ENCODE measurements at places on chromosomes 7 and 10.
A peak's percentile ranks its signal among the peaks of the same experiment; 100 is the strongest.

GRCh38 chr7:127792528-127793342 is 140.7 kb downstream of the SND1 start:
- DNase-seq, result no peak

DNA sequence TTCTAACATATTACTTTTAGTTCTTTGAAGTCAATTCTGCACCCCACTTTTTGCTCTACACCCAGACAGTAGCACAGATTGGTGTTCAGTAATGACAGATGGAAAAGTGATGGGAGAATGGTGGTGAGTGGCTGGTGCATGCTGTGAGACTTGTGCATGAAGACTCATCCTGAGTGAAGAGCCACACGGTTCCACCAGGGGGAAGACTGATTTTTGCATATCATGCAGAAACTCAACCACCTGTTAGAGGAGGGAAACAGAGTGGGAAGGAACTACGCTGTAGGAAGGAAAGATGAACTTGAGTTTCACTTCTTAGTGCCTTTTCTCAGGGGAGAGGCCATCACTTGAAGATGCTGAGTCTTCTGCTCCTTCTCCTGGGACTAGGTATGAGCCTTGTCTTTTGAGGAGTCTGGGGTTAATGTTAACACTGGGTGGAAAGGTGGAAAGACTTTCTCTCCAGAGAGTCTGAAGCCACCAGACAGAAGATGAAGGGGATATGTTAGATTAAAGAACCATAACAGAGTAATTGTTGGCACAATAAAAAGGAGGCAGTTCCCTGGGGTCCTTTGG is 9.3 kb upstream of the PRSS1 start:
- DNase-seq, result no peak

DNA sequence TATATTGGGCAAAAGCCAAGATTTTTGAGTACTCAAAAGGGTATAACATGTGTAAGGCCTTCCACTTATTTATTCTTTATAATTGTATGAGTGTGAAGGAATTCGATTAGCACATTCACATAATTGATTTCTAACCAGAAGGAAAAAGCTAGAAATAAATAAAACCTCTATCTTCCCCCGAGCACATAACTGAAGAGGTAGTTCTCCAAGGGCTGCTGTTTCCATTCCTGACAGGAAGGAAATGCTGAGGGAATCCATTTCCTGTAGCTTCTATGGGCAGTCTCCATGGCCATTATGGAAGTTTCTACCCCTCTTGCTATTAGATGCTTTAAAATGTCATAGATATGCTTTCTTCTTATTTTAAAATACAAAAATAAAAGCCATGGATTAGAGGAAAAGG is 70.5 kb upstream of the ABCB5 start:
- DNase-seq, result no peak

GRCh38 chr7:25399000-25399750 is 170.9 kb upstream of the NPVF start:
- no peak for DNase-seq

- DNase-seq, result no peak
Observed at GRCh38 chr10:77159538-77160110, 478.0 kb downstream of the KCNMA1 start.

GRCh38 chr7:147646568-147646967 is 944.0 kb upstream of the C7orf33 start:
- DNase-seq, result no peak

DNA sequence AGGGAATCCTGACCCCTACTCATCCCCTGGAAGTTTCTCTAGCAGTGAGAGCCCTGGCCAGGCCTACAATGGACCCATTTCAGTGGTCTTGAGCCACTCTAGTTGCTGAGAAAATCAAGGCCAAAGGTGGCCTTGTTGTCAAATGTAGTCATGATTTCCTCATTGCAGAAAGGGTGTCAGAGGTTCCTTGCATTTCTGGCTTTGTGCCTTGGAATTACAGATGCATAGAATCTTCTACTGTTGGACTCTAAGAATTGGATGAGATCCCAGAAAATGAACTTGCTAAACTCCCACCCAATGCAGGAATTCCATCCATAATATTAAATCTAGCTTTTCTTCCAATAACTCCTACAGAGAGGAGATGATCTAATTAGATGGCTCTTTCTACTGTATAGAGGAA is 12.2 kb downstream of the CPA2 start:
- no peak for DNase-seq

DNA sequence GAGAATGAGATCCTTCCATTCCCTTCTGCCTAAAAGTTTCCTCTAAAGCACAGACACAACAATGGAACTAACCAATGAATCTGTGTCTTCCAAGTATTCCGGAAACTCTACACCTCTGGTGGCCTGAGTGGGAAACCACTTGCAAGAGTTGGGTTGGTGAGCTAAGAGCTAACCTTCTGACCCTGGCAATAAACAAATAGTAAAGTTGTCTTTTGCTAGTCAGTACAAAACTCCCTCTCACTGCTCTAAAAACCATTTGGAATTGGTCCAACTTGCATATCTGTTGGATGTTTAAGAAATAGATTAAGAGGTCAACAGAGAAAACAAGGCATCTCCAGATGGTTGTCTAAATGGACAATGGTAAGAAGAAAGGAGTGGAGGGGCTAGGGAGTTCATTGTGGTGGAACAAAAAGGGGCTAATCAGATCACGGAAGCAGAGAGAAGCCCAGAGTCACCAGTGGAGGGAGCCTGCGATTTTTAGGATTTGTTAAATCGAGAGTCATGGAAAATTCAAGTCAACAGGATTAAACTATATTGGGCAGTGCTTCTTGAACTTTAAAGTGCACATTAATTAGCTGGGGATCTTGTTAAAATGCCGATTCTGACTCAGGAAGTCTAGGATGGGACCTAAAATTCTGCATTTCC is 192.3 kb downstream of the EVX1 start:
- DNase-seq, result no peak

DNA sequence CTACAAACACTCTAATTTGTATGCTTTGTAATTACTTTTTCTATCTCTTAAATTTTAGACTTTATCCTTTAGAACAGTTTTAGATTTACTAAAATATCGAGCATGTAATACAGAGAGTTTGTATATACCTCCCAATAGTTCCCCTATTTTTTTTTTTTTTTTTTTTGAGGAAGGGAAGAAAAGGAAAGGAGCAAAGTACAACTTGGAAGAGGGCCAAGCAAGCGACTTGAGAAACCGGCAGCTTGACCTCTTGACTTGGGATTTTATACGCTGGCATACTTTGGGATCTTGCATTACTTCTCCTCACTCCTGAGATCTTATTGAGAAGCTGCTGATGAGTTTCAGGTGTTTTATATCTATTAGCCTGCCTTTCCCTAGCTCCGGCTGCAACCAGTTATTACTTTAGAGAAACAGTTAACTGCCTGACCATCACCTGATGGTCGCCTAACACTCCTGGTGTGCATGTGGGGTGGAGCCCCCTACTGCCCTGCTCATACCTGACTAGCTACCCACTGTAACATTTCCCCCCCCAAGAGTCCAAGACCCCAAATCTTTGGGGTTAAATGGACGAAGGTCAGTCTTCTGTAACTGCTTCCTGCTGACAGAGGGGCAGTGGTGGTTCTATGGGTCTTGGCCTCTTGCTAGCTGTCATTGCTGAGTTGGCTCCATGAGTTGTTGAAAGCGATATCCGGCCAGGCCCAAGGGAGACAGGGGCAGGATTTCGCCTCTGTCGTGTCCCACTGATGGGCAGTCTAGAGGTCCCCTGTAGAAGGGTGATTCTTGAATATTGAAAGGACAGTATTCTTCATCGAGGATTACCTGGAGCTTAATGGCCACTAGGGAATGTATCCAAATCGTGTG is 28.5 kb downstream of the MKLN1 start:
- DNase-seq, result no peak

GRCh38 chr10:96695975-96696634 is 24.2 kb downstream of the PIK3AP1 start:
- DNase-seq, result no peak

GRCh38 chr7:107090457-107090856 is 46.0 kb downstream of the PRKAR2B start:
- no peak for DNase-seq

GRCh38 chr10:119313644-119314043 is 106.3 kb downstream of the GRK5 start:
- DNase-seq, result no peak

GRCh38 chr7:136657482-136657921 is 210.9 kb upstream of the CHRM2 start:
- DNase-seq, result no peak

- DNase-seq, result no peak
Observed at GRCh38 chr7:101248276-101248675, 3.4 kb upstream of the FIS1 start.

DNA sequence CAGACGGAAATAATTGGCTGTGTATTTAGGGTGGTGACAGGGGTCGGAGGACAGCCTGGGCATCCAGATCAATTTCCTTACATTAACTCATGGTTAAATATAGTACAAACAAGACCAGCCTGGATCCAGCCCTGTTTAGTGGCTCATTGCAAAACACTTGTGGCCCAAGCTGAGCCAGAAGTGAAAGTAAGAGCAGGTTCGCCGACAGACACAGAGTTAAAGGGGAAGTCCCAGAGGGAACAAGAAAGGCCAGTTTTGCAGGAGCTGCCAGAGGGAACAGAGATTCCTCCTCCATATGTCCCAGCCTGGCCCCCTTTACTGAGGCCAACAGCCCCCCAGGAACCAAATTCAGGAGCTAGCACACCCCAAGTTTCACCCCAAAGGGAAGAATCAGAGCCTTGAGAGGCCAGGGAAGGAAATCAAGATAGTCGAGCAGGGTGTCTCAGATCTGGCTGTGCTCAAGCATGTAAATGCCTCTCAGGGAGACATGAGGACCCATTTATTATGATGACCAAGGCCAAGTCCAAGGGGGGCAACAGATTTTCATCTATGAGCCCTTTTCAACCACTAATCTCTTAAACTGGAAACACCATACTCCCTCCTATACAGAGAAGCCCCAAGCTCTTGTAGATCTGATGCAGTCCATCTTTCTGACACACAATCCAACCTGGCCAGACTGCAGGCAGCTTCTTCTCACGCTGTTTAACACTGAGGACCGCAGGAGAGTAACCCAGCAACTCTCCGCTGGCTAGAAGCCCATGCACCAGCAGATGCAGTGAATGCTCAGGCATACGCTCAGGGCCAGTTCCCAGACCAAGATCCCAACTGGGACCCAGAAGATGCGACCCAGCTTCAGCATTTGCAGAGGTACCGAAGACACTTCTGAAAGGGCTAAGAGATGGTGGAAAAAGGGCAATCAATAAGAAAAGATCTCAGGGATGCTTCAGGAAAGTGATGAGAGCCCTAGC is 15.9 kb upstream of the ADCK2 start:
- peak; percentile 74 for DNase-seq

GRCh38 chr7:30604901-30605300 is 10.2 kb downstream of the GARS1 start:
- no peak for DNase-seq

GRCh38 chr7:21370283-21370982 is 57.5 kb upstream of the SP4 start:
- no peak for DNase-seq

- DNase-seq, result no peak
Observed at GRCh38 chr10:71516890-71517289, 120.2 kb downstream of the CDH23 start.

DNA sequence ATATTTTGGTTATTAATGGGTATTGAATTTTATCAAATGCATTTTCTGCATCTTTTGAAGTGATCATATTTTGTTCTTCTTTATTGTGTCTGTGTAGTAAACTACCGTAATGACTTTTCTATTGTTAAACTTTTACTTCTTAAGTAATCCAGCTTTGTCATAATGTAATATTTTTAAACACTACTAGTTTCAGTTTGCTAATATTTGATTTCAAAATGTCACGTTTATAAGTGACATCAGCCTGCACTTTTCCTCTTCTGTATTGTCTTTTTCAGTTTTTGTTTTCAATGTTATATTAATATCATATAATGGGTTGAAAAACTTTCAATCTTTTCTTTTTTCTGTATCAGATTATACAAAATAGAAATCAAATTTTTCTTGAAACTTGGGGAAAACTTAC is 71.6 kb upstream of the ANKRD1 start:
- no peak for DNase-seq

DNA sequence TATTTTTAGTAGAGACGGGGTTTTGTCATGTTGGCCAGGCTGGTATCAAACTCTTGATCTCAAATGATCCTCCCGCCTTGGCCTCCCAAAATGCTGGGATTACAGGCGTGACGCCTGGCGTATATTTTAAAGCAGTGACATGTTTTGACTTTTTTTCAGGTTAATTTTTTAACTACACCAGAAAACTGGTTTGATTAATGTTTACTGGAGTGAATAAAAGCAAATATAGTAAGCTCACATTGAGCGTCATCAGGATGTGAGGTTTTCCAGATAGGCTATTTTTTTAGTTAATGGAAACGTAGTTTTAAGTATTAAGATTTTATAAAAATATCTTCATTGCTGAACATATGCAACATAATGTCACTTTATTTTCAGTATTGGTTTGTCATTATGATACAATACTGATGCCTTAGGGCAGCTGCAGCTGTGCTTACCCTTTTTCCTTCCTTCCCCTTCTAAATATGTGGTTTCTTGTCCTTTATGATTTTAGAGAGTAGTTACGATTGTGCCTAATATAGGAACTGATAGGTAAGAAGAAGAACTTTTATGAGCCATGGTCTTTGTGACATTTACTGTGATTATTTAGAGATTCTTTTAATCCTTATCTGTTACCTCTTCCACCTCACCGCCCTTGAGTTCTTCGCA is 37.3 kb downstream of the TMEM60 start:
- DNase-seq, result no peak

DNA sequence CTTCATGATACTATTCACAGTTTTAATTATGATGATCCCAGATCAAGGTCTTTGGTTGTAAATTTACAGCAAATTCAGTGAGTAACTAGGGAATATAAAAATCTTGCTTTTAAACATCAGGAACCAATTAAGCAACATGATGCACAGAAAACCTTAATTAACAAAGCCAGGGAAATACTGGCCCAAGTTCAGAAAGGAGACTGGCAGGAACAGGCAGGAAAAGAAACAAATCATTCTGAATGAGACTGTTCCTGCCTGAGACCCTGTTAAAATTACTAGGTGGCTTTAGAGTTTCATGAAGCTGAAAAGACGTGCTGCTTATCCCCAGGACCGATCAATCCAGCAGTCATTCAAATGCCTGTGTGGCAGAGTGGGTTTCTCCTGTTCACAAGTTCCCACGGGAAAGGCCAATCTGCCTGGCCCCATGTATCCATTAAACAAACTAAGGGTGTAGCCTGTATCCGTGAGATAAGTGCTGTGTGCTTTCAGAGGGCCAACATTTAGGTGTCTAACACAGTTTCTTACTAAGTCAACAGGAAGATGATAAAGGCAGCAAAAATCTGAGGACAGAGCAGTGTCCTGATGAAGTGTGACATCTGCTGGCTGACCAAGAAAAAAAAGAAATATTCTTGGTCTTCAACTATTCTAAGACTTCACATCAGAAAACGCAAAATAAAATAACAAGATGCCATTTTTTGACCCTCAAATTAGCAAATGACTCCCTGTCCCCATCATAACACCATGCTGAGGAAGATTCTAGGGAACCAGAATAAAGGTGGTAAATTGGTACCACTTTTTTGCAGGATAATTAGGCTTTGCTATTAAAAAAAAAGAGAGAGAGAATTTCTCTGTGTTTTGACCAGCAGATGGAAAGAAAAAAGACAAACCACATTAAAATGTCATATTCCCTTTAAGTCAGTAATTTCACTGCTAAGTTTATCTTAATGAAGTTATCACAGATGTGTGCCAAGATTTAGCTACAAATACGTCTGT is 34.2 kb downstream of the PUS7 start:
- DNase-seq, result peak; percentile 16

- no peak for DNase-seq
Observed at GRCh38 chr7:73802459-73802858, 28.3 kb upstream of the CLDN4 start.

GRCh38 chr7:108290459-108291151 is 160.4 kb upstream of the LAMB4 start:
- DNase-seq, result no peak

GRCh38 chr7:101998906-101999240 is 181.4 kb downstream of the CUX1 start:
- DNase-seq, result no peak

- DNase-seq, result peak; percentile 70
Observed at GRCh38 chr7:50610521-50611277, 45.5 kb upstream of the DDC start.

Measured in foreskin keratinocyte (primary cell).